Epithelial cell of esophagus (primary cell): ENCODE measurements at places on chromosomes 6 and 20.
A peak's percentile ranks its signal among the peaks of the same experiment; 100 is the strongest.

DNA sequence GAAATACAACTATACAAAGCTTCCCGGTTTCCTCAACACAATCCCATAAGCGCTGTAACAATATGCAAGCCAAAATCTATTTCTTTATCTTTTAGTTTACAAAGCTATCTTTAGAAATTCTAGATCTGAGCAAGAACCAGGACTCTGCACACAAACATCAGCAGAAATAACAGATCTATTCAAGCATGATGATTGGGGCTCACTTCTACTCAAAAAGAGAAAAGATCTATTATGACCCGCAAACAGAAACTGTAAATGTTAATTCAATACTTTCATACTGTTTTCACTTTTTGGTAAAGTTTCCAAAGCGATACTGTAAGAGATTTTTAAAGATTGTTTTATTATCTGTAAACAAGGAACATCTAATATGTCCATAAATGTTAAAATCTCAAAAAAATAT, 86.6 kb downstream of the SESN1 start:
- no peak for DNase-seq

- DNase-seq, result no peak
These were observed 17.0 kb upstream of the CD109 start for GRCh38 chr6:73679009-73679408.

DNA sequence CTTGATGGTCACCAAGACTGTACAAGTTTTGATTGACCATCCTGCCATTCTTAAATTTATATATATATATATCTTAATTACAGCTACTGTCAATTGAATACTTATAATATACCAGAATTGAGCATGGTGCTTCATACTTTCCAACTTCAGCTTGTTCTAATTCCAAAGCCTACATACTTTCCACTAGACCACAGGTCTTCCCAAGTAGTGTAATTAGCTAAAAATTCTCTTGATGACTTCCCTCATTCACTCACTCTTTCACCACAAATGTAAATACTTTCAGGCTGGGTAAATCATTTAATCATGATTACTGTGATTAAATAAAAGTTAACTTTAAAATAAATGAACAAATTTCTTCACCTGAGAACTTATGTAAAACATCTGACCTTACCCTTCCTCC, 3.4 kb downstream of the ASF1A start:
- no peak for DNase-seq

GRCh38 chr6:15937602-15938001, 191.3 kb upstream of the MYLIP start:
- no peak for DNase-seq

DNA sequence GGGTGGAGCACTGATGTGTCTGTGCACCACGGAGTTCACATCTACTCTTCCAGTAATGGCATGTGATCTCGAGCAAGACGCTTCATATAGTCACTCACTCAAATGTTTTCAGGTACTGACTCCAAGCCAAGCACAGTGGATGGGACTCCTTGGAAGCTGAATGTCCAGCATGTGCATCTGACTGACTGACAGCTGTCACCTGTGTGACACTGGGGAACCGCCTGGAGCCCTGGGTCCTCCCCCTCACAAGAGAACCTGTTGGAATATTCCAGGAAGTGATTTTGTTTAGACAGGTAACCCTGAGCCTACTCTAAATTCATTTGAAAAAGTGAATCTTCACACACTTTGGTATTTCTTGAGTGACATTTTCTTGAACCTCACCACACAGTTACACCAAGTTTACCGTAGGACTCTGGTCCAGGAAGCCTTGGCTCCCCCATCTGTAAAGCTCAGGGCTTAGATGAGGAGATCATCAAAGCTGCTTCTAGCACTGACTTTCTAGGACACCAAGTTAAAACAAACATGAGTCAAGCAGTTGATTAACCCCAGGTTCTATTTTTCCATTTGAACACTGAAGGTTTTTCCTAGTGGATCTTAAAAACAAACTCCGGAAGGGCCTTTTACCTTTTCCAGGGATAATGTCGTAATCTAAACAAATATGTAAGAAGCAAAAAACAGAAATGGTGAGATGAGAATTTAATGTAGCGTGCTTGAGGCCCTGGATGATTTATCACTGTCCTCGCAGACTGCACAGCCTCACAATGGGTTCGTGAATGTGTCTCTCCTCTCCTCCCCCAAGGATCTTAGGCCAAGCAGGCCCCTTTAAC, 50.1 kb downstream of the EDN3 start:
- no peak for DNase-seq

GRCh38 chr20:33629979-33630378, 32.1 kb upstream of the C20orf144 start:
- no peak for DNase-seq

- DNase-seq, result peak; percentile 72
These were observed 13.4 kb upstream of the CPNE5 start for GRCh38 chr6:36852481-36853147.

GRCh38 chr20:58461899-58462298, 53.3 kb downstream of the APCDD1L start:
- peak; percentile 93 for DNase-seq

DNA sequence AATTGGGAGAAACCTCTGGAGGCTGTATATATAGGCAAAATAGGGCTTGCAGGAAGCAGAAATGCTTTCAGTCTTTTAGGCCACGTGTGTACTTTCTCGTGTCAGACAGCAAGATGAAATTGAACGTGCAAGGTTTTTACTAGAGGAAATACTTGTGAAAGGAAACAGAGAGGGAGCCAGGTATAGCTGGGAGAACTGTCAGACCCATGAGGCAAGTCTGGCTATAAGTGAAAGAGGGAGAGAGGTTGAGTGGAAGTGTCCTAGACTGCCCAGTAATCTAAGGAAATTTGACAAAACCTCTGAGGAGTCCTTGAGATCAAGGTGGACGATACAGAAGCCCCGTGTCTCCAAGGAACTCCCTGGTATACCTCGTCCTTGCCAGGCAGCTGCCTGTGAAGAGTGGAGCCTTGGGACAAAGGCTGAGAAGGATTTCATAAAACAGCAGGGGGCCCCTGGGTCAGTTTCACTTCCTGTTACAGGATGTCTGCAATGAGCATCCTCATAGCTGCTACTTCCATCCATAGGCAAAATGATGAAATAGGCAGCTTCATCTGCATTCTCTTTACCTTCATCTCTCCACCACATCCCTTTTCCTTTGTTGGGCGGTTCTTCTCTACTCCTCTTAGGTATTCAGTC, 114.4 kb upstream of the MAP3K7 start:
- no peak for DNase-seq

- DNase-seq, result no peak
These were observed 14.9 kb downstream of the TTBK1 start for GRCh38 chr6:43258180-43258579.

DNA sequence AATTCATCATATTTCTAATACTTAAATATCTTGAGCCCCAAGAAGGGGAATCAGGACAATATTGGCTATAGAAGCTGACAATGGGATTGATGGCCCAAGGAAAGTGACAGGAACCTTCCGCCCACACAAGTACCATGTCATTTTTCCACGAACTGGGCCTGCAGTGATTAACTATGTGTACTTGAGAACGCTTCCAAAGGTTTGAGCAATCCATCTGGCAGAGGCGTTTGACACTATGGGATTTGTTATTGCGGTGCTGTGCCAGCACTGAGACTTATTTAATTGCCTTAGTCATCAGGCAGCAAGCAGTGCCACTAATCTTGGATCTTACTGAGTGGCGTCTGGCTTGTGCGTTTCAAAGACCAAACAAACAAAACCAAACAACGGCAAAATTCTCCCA, 135.6 kb upstream of the UST start:
- DNase-seq, result peak; percentile 63

DNA sequence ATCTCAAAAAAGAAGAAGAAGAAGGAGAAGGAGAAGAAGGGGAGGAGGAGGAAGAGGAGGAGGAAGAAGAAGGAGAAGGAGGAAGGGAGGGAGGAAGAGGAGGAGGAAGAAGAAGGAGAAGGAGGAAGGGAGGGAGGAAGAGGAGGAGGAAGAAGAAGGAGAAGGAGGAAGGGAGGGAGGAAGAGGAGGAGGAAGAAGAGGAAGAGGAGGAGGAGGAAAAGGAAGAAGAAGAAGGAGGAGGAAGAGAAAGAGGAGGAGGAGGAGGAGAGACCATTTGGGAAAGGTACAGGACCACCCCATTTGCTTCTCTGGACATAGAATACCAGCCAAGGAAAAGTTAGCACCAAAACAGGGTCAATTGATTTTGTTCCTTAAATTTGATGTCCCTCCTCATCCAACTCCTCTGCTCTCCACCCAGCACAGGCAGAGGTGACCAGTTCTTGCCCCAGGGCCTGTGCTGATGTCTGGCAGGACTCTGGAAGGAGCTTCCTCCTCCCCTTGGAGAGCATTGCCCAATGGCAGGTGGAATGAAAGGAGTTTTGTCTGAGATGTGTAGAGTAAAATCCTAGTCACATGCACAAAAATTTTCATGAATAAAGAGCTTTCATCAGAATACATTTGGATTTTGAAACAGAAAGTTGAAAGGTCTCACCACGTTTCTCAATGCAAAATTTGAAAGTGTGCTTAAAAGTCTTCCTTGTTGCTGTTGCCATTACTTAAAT, 182.9 kb downstream of the LY86 start:
- peak; percentile 54 for DNase-seq

DNA sequence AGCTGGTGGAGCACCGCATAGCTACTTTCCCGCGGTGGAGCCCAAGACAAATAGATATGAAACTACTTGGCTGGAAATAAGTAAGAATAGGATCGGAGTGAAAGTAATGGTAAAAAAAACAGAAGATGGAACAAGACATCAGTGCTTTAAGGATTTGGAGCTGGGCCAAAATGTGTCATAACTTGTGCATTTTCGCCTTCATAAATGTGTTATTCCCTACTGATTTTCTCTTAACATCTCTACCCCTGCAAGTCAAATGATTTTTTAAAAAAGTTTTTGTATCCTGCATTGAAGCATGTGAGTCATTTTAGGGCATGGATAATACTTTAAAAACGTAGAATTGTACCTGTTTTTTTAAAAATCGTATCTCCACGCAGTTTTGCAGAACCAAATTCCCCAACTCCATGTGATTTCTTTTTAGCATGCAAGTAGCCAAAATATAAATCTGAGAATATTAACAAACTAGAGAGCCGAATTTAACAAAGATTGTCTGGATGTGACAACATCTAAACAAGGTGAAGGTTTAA, 882 bp upstream of the FAM184A start:
- peak; percentile 60 for DNase-seq

GRCh38 chr20:62507323-62507722, 31.5 kb upstream of the GATA5 start:
- DNase-seq, result no peak

DNA sequence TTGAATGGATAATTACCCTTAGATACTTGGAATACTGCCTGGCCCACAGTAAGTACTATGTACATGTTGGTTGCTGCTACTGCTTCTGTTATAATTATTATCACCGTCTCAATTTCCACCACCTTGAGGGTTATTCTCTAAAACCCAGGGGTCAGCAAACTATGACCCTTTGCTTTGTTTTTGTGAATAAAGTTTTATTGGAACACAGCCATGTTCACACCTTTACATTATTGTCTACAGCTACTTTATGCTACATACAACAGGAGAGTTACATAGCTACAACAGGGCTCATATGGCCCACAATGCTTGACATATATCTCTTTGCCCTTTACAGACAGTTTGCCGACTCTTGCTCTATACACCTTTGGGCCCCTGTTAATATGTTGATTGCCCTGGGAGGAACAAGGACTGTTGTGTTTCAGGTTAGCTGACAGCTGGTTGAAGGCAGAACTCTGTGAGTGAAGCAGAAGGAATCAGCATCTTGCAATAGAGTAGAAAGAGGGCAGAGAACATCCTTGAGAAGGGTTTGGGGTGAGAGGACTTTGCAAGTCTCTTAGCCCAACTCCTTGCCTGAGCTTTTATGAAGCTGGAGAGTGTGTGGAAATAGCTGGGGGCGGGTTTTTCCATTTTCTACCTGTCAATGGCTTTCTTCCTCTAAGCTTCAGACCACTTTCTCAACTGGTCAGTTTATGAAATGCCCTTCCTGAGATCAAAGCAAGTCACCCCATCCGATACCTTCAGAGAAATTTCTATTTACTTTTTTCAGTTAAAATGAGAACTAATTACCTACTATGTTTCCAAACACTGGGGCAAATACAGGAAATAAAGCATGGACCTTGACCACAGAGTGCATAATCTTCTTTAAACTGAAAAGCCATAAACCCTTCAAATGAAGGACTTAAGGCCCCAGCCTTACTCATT, 3.5 kb upstream of the MEP1A start:
- no peak for DNase-seq

DNA sequence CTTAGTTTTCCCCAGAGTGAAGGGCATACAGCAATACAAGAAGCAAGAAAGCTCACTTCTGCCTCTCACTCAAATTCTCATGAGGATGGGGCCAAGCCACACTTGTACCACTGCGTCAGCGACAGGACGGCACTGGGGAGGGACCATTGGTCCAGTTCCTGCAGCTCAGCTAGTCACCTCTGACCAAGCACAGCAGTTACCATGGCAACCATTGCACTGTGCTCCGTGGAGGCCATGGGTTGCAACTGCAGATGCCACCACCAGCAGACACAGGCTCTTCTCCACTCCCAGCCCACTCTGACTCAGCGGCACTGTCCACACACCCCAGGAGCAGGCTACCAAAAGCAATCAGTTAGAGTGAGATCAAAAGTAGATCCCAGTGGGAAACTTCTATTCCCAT, 441.1 kb upstream of the ARID1B start:
- DNase-seq, result no peak

GRCh38 chr20:31476294-31476585, 1.2 kb downstream of the REM1 start:
- DNase-seq, result no peak

DNA sequence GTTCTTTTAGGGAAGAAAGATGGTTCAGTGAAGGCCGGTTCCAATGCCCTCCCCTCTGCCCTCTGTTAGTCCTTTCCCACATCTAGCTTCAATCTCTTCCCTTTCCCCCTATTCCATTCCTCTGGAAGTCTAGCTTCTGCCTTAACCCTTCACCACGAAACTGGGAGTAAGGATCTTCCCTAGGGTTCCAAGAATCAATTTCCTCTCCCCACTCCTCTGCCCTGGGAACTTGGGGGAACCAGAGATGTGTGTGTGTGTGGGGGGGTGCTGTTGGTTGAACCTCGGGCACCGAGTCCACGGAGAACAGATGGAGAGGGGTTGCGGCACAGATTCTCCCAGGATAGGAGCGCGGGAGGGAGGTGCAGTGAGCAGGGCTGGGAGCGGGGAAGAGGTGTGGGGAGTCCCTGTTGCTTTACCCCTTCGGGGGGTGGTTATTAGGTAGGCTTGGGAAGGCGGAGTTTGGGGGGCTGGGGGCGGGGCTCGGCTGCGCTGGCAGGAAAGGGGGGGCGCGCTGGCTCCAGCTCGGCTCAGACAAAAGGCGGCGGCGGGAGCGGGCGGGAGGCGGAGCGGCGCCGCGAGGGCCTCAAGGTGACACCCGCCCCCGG, at the start of gene TMEM151B:
Gene TMEM151B, plus strand, starts transcription at position 530 of the 605 bp plus-strand sequence. CDS start 293 bp downstream, outside the sequence.
- no peak for DNase-seq

DNA sequence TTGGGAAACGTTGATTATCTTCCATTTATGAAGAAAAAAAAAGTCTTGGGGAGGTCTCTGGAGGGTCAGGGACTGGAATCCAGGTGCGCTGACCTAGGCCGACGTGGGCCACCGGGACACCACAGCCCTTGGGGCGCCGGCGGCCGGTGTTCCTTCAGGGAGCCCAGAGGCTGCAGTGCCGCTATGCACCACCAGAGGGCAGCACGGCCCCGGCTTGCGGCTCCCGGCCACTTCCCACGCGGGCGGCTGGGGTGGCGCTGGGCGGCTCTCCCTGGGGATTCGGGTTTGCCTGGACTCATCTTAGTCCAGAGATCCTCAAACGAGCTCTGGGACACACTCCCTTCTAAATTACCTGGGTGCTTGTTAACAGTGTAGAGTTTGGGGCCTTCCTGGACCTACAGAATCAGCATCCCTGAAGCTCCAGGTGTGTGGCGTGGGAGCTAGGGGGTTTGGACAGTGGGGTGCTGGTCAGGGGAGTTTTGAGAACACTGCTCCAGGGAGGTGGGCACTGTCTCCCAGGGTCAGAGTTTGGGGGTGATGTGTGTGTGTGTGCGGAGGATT, 23.0 kb upstream of the GTSF1L start:
- peak; percentile 51 for DNase-seq
